Cardiac muscle cell (in vitro differentiated cells and primary cell): ENCODE measurements at places on chromosomes 5 and 9.

- peak; percentile 33 for DNase-seq
These were observed 40.3 kb upstream of the ANKRD55 start for GRCh38 chr5:56273376-56273955.

DNA sequence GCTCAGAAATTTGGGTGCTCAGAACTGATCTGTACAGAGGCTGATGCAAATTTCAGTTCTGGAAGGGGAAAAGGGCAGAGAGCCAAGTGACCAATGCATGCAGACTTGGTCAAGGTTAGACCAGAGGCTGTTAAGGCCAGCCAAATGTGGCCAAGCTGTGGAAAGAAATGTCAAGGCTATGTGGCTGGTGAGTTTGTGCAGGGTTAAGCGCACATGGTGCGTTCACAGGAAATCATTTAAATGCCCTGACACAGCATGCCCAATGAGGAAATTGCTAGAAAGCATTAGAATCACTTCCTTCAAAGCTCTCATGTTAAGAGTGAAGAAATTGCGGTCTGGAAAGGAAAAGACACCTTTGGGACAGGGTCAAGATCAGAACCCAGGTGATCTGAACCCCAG lies 58.0 kb downstream of the PTPN3 start:
- DNase-seq = no peak

- peak; percentile 49 for DNase-seq
These were observed 30.8 kb upstream of the ACOT12 start for GRCh38 chr5:81424728-81425127.

DNA sequence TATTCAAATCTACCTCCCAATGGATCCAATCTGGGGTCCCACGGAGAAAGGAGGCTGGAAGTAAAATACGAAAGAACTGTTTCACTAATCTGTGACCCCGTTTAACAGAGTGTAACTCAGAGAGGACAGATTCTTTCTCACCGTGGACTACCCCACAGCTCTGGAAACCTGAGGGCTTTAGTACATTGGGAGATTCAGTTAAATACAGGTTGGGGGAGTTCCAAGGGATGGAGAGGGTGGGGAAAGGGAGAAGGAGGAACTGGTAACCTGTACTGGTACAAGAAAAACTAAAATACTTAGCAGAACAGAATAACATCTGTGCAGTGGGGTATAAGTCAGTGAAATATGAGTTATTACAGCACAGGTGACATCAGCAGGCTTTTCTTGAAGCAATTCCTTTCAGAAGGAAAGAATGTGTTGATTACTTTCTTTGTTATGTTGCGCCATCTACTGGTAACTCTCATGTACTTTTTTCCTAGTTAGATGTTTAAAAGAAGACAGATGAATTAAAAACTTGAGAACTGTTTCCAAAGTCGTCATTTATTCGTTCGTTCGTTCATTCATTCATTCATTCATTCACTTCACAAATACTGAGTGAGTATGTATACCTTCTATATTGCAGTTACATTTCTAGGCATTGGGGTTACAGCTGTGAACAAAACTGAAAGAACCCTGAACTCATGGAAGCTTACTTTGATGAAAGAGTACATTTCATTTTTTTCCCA lies 30.0 kb upstream of the STOM start:
- peak; percentile 75 for DNase-seq

DNA sequence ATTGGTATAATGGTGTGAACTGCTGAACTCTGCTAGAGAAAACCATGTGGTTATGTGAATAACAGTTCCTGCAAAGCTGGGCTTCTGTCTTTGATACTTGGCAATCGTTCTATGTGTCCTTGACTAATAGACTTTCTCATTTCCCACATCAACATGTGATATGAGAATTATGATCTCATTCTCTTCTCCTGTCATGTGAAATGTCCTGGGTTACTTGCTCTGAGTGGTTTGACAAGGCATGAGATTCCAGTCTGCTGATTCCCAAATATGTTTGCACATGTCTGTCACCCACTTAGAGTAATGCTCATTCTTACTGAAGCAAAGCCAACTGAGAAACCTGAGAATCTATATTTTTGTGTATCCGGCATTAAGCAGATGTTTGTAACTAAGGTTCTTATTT lies 141.2 kb downstream of the PARP8 start:
- no peak for DNase-seq

- DNase-seq = no peak
These were observed 206.6 kb downstream of the MAT2B start for GRCh38 chr5:163712011-163712410.

GRCh38 chr9:114825126-114825795 lies 19.4 kb upstream of the TNFSF15 start:
- DNase-seq = no peak

DNA sequence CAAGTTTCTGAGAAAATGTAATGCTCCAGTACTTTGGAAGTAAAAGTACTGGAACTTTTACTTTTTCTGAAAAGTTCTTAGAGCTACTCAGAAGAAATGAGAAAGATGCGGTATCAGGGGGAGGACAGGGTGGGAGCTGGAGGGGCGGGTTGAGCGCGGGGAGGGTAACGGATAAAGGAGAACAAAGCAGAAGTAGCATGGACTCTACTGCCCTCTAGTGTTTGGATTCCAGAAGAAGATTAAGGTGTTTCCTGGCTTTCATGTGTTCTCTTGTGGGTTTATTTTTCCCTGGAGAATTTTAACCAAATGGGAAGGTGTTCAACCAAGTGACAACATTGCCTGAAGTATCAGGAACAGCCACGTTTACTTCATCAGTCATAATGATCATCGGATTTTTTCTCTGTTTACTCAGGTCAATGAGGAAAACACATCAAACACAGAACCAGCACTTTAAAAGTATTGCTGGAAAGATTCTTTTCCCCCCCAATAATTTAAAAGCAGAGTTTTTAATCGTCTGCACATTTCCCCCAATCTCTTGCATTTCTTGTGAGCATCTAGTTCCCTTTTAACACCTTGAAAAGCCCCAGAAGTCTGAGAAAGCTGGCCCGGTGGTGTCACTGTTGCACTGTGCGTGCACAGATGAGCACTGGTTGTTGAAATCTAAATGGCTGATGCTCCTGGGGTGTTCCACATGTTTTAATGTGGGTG lies 190.6 kb downstream of the MPDZ start:
- peak; percentile 75 for DNase-seq

GRCh38 chr5:91373006-91373405 lies 10.1 kb downstream of the ARRDC3 start:
- no peak for DNase-seq

- no peak for DNase-seq
These were observed 235.0 kb downstream of the ISL1 start for GRCh38 chr5:51618234-51618633.

DNA sequence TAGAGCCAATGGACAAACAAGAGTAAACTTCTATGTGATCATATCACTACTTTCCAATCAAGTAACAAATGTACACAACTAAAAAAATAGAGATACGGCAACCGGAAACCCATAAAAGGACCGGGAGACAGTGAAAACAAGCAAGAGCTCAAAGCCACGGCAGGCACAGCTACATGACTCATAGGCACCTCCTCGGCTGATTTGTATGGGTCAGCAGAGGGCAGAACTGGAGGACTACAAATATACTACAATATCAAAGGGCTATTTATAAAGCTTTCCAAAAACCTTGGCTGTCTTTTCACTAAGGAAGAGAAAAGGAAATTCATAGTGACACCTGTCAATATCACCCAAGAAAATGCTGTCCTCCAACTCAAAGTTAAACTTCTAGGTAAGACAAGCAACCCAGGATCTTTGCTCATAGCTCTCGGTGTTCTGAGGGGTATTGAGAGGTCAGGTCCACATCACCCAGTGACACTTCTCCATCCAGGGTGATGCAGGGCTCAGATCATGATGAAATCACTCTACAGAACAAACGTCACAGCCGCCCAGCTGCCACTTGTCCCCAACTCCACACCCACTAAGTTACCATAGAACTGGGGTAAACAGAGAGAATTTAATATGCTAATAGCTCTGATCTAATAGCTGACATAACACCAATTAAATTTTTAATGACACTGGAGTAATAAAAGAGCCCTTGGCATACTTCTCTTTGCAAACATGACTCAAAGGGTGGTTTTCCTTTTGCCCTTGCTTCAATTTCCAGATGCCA lies 41.3 kb downstream of the PFDN1 start:
- peak; percentile 85 for DNase-seq

- DNase-seq = no peak
These were observed 359.6 kb downstream of the DEPDC1B start for GRCh38 chr5:60340326-60340725.

DNA sequence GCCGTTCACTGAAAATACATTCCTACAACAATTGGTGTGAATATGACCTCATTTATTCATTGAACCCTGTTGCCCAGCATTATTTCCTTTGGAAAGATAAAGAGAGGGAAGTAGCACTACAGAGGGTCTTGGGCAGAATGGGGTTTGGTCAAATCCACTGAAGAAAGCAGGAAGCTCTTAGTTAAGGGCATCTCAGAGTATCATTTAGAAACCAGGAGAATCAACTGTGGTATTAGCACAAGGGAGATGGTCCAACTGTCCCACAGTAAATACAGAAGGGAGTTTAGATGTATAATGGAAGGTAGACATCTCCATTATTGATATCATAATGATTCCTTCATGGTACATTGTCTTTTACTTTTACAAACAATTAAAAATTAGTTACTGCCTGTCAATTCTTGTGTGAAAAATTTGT lies 47.1 kb downstream of the LIX1 start:
- DNase-seq = no peak

DNA sequence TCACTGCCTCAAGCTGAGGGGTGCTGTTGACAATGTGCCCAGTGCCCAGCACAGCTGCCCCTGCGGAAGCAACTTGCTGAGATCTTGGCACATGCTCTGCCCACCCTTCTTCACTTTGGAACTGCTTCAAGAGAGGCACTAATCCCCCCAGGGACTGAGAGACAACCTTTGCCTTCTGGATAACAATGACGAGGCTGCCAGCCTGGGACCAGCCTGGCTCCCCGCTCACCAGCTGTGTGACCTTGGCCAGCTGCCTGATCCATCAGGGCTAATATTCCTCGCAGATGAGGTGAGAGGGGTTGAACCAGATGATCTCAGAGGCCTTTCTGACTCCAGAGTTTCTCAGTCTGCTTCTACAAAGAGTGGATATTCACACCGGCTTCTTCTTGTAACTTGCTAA lies 81.0 kb downstream of the SHB start:
- DNase-seq = no peak

DNA sequence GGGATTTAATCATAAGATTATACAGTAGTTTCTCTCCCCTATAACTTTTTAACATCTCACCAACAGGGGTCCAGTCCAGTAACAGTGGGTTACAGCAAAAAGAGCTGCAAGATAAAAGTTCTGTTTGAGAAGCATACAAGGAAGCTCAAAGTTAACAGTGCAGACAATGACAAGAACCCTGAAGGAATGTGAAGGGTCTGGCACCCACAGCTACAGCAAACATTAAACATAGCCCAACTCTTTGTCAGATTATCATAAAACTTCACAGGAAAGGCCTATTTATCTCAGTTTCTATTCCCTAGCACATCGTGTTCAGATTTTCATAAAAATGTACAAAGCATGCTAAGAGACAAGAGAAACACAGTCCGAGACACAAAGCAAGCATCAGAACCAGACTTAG lies 309.4 kb downstream of the DIRAS2 start:
- peak; percentile 53 for DNase-seq

DNA sequence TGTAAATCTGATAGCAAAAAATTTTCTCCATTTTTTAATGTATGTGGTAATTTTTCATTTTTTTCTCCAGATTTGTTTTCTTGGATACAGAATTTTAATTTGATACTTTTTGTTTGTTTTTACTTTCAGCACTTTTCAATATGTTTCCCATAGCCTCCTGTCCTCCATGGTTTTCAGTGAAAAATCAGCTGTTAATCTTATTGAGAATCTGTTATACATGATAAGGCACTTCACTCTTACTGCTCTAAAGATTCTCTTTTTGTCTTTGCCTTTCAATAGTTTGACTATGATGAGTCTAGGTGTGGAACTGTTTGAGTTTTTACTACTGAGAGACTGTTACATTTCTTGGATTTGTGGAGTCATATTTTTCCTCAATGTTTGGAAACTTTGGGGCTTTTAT lies 455.7 kb upstream of the NUDT12 start:
- DNase-seq = no peak

DNA sequence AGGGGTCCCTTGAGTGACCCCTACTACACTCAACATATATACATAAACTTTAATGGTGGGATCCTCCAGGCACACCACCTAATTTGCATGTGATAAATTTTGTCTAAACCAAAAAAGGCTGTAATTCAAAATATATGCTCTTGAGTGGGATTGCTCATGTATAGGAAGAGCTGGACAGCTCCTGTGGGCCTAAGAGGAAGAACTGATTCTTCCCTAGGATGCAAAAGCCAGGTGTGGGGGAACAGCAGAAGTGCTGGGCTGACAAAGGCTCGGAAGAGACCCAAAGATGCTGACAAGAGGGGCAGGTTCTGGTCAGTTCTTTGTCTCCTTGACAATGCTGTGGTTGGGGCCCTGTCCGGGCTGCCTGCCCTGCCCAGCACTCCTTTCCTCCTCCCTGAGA lies 43.9 kb downstream of the PCDH1 start:
- DNase-seq = no peak

GRCh38 chr9:120948824-120949223 lies 22.2 kb upstream of the TRAF1 start:
- no peak for DNase-seq

DNA sequence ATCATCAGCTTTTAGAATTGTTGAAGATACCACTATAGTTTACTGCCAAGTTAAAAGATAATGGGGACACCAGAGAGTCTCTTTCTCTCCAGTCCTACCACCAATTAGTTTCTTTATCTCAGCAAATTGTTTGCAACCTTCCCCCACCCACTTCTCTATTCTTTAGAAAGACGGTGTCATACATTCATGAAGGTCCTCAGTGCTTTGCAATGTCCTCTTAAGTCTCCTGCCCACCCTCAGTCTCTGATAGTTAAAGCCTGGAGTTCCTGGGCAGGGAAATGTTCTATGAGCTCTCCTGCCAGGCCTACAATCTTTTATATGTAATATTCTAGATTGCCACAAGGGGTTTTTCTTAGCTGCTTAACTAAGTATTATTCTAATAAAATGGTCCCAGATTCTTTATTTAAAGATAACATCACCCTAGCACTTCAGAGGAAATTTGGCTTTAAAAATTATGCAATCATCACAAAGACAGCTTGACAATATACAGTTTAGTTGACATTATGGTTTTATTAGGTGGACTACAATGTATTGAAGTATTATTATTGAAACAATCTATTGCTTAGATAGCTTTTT lies 509.2 kb downstream of the CSNK1G3 start:
- DNase-seq = no peak
